ENCODE measurements at places on chromosomes 7 and 10. TPM values are rescaled to one million over a fixed set of nuclear protein-coding genes. Genes with fewer than 3 reads are reported as not detected.

DNA sequence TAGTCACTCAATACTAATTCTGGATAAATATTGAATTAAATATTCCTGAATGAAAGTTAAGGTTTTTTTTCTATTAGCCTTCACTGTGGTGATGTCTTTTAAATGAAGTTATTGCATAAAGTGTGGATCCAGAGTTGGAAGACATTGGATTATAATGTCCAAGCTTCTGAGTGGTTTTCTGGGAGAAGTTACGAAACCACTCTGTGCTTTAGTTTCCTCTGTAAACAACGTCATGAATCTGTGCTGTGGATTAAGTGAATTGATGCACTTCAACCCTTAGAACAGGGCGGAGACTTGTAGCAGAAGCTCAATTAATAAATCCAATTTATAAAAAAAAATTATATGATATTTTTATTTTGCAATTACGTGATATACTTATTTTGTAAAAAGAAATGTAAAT lies 271.7 kb downstream of the BICC1 start:
- no peaks in the 10 kb centered on the region for H3K4me1 ChIP-seq
- H3K27me3 ChIP-seq: no peaks in the 10 kb centered on the region
- no peak overlapping the region for H3K27ac ChIP-seq
- no peak for DNase-seq
- H3K4me3 ChIP-seq: no peak overlapping the region
- no peaks in the 10 kb centered on the region for H3K36me3 ChIP-seq

DNA sequence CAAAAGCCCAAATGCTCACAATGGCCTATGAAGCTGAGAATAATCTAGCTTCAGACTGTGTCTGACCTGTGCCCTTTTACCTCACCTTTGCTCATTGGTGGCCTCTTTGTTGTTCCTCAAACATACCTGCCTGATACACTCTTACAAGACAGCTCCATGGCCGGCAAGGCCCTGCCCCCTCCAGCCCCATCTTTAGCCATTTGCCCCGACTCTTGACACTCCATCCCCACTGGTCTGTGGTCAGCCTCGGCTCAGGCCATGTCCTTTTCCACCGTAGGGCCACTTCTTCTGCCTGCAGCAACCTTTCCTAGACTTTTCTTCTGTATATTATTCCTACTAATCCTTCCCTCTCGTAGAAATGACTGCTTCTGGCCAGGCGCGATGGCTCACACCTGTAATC lies 265.2 kb downstream of the RPS24 start:
- DNase-seq: no peak
- H3K4me3 ChIP-seq: no peak overlapping the region
- H3K36me3 ChIP-seq: no peaks in the 10 kb centered on the region
- no peaks in the 10 kb centered on the region for H3K27me3 ChIP-seq

GRCh38 chr7:48168159-48168558 lies 3.1 kb upstream of the ABCA13 start:
- H3K4me1 ChIP-seq: no peaks in the 10 kb centered on the region
- H3K4me3 ChIP-seq: no peak overlapping the region
- no peaks in the 10 kb centered on the region for H3K36me3 ChIP-seq
- DNase-seq: no peak
- H3K27ac ChIP-seq: no peak overlapping the region

DNA sequence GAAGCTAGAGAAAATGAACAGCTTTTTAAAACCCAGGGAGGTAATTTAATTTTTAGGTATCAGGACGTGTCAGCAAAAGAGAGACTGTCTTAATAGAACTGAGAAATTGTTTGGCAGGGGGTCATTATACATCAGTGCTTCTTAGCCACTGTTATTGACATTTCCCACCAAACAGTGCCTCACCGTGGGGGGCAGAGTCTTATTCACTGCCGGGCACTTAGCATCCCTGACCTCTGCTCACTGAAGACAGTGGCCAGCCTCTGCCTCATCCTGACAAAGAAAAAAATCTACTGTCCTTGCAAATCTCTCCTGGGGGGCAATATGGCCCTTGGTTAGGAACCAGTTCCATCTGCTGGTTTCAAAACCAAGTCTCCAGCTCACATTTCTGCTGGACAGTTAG lies 14.2 kb upstream of the MKI67 start:
- H3K4me3 ChIP-seq: no peak overlapping the region
- H3K27me3 ChIP-seq: no peaks in the 10 kb centered on the region
- H3K27ac ChIP-seq: no peak overlapping the region
- H3K36me3 ChIP-seq: no peaks in the 10 kb centered on the region
- no peak for DNase-seq

GRCh38 chr7:1586126-1586826 lies 16.4 kb upstream of the PSMG3 start:
- H3K4me1 ChIP-seq: no peaks in the 10 kb centered on the region
- no peak overlapping the region for H3K4me3 ChIP-seq
- DNase-seq: peak; percentile 63

- H3K4me1 ChIP-seq: no peaks in the 10 kb centered on the region
- no peaks in the 10 kb centered on the region for H3K36me3 ChIP-seq
- no peak overlapping the region for H3K27ac ChIP-seq
- DNase-seq: no peak
Measured at GRCh38 chr7:7315851-7316250, 133.5 kb downstream of the C1GALT1 start.

GRCh38 chr10:118332948-118333710 lies 9.0 kb downstream of the FAM204A start:
- no peak for DNase-seq
- peaks cover 14% of the 10 kb centered on the region for H3K4me1 ChIP-seq
- H3K27me3 ChIP-seq: no peaks in the 10 kb centered on the region
- H3K27ac ChIP-seq: peak overlapping the region; percentile 1
- H3K36me3 ChIP-seq: peaks cover 73% of the 10 kb centered on the region

- no peaks in the 10 kb centered on the region for H3K27me3 ChIP-seq
- DNase-seq: no peak
- H3K4me1 ChIP-seq: no peaks in the 10 kb centered on the region
- no peak overlapping the region for H3K4me3 ChIP-seq
- H3K27ac ChIP-seq: no peak overlapping the region
Measured at GRCh38 chr7:117716707-117717299, 156.4 kb downstream of the CTTNBP2 start.

DNA sequence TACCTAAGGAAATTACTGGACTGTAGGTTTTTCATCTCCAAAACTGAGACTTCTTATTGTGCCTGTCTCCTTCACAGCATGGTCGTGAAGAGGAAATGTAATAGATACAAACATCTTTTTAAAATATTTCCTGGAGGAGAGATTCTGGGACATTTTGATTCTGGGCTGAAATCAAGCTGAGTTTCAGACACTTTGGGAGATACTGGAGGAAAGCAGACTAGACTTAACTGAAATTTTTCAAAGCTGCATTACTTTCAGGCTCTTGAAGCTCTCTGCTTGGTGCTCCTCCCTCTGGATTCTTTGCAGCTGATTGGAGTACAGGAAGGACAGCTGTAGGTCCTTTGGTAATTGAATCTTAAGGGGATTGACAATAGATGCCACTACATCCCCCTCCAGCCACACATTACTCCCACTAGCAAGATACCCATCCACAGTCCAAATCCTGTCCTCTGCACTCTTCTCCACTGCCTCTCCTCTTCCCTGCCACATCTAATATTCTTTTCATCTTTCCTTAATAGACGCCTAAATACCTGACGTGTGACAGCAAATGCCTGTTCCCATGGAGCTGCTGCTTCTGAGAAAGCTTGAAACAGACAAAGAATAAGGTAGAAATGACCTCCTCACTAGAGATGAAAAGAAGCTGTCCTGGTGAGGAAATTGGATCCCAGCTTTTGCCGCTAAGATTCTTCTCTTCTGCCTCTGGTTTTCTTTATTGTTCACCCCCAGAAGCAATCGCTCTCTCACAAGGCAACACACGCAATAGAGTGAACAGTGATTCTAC lies 111.5 kb upstream of the PHYHIPL start:
- DNase-seq: no peak
- no peaks in the 10 kb centered on the region for H3K36me3 ChIP-seq
- no peak overlapping the region for H3K4me3 ChIP-seq
- H3K4me1 ChIP-seq: no peaks in the 10 kb centered on the region

DNA sequence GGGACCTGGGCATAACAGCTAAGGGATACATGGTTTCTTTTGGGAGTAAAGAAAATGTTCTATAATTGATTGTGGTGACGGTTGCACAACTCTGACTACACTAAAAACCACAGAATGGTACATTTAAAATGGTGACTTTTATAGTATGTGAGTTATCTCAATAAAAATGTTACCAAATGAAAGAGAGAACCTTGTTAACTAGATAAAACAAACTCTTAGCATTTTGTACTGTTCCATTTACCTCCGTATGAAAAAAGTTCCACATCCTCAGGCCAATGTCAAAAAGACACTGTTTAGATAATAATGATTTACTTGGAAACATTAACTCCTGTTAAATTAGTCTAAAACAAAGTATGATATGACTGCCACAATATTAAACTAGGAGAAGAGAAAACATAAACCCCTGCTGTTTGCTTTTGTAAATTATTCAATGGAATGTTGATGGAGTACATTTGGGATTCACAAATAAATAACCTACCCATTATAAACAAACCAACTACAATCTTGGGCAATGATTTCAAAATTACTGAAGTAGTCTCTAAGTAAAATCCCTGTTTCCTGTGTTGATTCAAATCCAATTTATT lies 60.7 kb downstream of the SMURF1 start:
- H3K27me3 ChIP-seq: no peaks in the 10 kb centered on the region
- no peak overlapping the region for H3K4me3 ChIP-seq
- H3K27ac ChIP-seq: no peak overlapping the region
- peaks cover 31% of the 10 kb centered on the region for H3K4me1 ChIP-seq
- no peak for DNase-seq

GRCh38 chr7:104252409-104253134 lies 44.8 kb upstream of the ORC5 start:
- no peak for DNase-seq
- no peaks in the 10 kb centered on the region for H3K36me3 ChIP-seq
- no peak overlapping the region for H3K27ac ChIP-seq
- no peaks in the 10 kb centered on the region for H3K4me1 ChIP-seq
- no peaks in the 10 kb centered on the region for H3K27me3 ChIP-seq

- no peaks in the 10 kb centered on the region for H3K27me3 ChIP-seq
- no peaks in the 10 kb centered on the region for H3K4me1 ChIP-seq
- no peak overlapping the region for H3K27ac ChIP-seq
- no peak overlapping the region for H3K4me3 ChIP-seq
- no peak for DNase-seq
- H3K36me3 ChIP-seq: no peaks in the 10 kb centered on the region
Measured at GRCh38 chr10:52226197-52226847, 87.8 kb upstream of the DKK1 start.

GRCh38 chr10:87918254-87918859 lies 54.9 kb downstream of the PTEN start:
- H3K27me3 ChIP-seq: no peaks in the 10 kb centered on the region
- no peak overlapping the region for H3K27ac ChIP-seq
- H3K36me3 ChIP-seq: no peaks in the 10 kb centered on the region
- no peak for DNase-seq

- H3K4me1 ChIP-seq: peaks cover 15% of the 10 kb centered on the region
- no peak overlapping the region for H3K27ac ChIP-seq
- DNase-seq: no peak
- peak overlapping the region; percentile 34 for H3K4me3 ChIP-seq
- H3K27me3 ChIP-seq: peaks cover 2% of the 10 kb centered on the region
Measured at GRCh38 chr10:14173391-14173705, 157.4 kb downstream of the FRMD4A start.

DNA sequence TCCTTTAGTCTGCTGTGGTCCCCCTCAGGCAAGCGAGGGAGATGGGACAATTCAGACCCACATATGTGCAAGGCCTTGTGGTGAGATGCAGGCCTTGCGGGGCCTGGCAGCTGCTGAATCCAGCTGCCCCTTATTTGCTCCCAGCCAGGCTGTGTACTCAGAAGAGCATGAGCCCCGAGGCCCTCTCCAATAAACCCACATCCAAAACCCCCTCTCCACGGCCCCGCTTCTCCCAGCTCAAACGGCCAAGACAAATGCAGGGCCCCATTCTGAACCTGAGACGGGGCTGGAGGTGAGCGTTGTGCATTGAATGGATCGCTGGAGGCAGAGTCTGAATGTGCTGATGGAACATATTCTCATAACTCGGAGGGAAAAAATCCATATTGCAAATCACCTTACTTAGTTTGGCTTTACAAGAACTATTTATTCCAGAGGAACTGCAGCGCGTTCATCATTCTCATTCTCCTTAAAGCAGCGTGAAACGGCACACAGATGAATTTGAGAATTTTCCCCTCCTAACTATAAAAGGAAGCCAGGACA lies 169.2 kb upstream of the LYZL2 start:
- no peak for DNase-seq
- H3K27me3 ChIP-seq: no peaks in the 10 kb centered on the region
- no peak overlapping the region for H3K27ac ChIP-seq
- H3K36me3 ChIP-seq: no peaks in the 10 kb centered on the region
- H3K4me3 ChIP-seq: no peak overlapping the region
- H3K4me1 ChIP-seq: no peaks in the 10 kb centered on the region

DNA sequence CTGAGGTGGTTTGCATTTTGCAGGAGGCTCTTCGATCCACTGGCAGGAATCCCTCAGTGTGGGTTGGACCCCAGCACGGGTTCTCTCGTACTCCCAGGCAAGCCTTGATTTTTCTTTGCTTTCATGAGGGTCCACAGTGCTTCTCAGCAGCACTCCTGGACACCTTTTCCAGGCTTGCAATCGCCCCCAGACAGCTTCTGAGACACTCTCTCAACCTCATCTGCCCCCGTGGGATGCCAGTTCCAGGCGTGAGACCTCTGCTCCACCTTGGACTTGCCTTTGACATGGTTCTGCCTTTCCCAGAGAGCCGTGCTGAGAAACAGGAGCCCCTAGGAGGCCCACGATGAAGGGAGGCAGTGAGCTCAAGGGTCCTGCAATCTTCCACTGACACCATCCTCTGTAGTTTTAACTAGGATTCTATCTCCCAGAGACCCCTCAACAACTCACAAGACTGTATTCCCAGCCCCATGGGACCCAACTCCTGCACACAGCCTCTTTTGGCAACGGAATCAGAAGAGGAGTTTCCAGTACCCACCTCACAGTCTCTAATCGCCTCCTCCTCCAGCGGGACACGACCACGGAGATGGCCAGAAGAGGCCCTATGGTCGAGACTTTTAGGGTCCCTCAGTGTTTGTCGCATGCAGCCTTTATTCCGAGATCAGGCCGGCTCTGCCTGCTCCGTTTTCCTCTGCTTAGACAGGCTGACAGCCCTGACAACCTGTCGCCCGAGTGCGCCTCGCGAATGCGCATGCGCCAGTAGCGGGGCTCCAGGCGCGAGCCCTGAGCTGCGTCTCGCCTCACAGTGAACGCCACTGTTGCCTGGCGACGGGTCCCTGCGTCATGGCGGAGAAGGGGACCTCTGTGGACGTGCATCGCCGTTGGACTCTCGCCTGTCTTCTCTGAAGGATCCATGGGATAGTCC lies 26.0 kb upstream of the ZNF273 start:
- no peak overlapping the region for H3K27ac ChIP-seq
- H3K36me3 ChIP-seq: no peaks in the 10 kb centered on the region
- no peaks in the 10 kb centered on the region for H3K27me3 ChIP-seq
- H3K4me3 ChIP-seq: no peak overlapping the region

GRCh38 chr7:138125119-138125518 lies 48.9 kb downstream of the AKR1D1 start:
- no peaks in the 10 kb centered on the region for H3K27me3 ChIP-seq
- H3K4me3 ChIP-seq: no peak overlapping the region
- DNase-seq: no peak
- no peak overlapping the region for H3K27ac ChIP-seq
- H3K36me3 ChIP-seq: no peaks in the 10 kb centered on the region

The CHCHD2 gene
- total RNA-seq: 307 TPM

The WEE2 gene
- not detected for total RNA-seq

The TFR2 gene
- total RNA-seq: not detected

The MNX1 gene
- not detected for total RNA-seq

The TEX36 gene
- total RNA-seq: not detected

The DNAJB9 gene
- 28.4 TPM for total RNA-seq

The NPTX2 gene
- 1.2 TPM for total RNA-seq

The MYH16 gene
- total RNA-seq: not detected

The PPP1R9A gene
- 41.9 TPM for total RNA-seq

The TLX1 gene
- not detected for total RNA-seq

All from upper lobe of left lung (tissue), 6 donors.